ENCODE measurements at places on chromosomes 1 and 21.

DNA sequence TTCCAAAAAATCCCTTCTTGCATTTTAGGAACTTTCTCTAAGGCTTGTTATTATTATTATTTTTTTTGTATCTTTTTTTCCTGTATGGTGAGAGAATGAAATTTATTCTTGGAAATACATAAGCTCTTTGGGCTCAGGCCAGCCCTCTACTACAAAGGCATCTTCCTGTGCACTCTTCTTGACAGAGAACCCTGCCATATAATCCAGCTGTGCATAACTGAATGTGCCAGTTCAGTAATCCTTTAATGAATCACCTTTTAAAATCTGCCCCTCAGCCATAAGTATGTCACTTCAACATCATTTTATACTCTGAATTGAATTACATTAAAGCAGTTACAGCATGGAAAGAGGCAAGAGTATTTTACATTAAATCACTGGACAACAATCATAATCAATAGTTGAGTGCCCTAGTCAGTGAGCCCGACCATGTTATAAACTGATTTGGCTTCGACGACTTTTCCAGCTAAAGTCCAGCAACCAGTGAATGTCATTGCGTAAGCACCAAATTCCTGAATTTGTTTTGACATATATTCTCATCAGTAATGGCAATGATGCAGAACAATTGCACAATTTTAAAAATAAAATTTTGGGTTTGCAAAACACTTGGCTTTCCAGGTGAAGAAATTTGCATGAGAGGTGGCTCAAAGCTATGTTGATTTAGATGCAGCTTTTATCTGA is 59.2 kb upstream of the KCNK2 start:
- no peak for DNase-seq

- DNase-seq: no peak
Measured at GRCh38 chr1:222586842-222587241, 2.9 kb downstream of the TAF1A start.

DNA sequence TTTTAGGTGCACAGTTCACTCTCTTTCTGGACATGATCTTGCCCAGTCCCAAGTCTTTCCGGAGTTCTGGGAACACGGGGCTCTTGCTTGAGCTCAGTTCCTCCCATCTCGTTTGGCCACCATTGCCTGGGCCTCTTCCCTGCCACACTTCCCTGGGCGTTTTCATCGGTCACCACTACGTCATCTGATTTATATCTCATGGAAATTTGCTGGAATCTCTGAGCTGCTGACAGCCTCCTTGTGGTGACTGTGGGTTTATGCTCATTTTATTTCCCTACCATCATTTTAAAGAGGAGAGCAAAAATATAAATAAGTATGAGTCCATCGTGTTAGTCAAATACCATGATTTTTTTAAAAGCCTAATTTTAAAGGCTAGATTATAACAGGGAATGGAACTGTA is 449.1 kb upstream of the KAZN start:
- no peak for DNase-seq

DNA sequence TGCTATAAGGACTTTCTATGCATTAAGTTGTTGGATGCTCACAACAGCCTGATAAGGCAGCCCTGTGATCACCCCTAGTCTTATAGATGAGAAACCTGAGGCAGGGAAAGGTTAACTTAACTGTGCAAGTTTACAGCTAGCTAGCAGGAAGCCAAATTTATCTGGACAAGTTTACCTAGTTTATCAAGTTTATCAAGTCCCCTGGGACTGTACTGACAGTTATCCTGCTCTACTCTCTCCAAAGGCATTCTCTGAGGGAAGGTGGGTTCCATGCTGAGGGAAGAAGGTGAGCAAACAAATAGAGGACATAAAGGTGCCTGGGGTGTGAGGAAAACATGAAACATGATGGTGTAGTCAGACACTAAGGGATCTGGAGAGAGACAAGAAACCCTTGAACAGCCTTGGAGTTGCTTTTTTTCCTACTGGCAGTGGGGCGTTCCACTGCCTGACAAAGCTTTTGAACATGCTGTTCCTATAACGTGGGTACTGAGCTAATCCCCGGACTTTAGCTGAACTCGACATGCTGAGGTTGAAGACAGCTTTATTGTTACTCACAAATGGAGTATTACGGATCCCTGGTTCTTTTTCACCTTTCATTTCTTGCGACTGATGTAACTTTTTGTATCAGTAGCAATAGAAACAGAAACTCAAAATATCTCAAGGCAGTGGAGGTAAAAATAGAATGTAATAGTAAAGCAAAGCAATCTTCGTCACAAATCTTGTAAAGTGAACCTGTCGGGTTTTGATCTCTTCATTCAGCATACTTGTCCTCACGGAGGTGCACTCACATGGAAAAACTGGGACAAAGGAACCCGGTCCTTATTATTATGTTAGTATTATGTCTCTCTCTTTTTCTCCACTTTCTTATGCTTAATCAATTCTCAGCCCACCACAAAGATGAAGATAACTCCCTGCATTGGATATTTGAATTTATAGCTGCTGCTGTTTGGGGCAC is 42.4 kb upstream of the ESRRG start:
- no peak for DNase-seq

DNA sequence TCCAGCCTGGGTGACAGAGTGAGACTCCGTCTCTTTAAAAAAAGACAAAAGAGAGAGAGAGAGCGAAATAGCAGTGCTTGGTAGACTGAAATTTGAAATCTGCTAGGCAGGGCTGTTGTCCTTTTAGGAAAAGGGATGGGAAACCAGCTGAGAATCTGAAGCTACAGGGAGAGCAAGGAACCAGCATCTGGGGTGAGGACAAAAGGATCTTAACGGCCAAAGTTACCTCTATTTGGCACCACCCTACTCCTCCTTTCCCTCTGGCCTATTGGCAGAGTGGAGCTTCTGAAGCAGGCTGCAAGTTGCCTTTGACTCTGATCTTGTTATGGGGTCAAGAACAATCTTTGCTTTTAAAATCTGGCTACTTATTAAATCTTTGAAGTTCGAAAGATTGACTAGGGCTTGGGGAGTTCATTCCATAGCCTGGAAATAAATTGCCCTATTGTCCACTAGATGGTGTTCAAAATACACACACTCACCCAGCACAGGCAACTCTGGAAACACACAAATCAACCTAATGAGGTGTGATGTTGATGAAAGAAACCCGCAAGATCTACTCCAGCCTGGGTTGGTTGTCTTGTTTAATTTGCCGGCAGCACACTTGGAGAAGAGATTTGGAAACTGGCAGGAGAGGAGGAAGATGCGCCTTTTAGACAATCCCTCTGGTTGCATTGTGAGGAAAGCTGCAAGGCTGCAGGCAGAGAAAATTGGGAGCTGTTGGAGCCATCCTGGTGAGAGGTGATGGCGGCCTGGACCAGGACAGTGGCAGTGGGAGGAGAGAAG is 16.5 kb upstream of the PARP1 start:
- DNase-seq: no peak

- no peak for DNase-seq
Measured at GRCh38 chr1:25066256-25066655, 136.2 kb upstream of the RUNX3 start.

DNA sequence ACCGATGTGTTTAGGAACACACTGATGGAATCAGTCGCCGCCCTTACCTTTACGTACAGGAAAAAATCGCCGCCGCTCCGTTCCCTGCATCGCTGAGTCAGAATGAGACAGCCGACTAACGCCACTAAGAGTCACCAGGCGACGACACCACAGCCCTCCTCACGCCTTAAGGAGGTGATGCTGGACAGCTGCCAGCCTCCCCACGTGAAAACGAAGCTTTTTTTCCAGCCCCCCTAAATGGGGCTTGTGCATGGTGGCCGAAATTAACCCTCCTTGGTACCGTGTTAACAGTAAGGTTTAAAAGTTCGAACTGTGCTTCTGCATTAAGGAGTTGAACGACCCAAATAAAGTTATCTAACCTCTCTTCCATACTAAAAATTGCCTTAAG is 511 bp downstream of the DNTTIP2 start:
- DNase-seq: peak; percentile 49

GRCh38 chr21:36079010-36079649 is 9.3 kb downstream of the CBR1 start:
- DNase-seq: no peak

DNA sequence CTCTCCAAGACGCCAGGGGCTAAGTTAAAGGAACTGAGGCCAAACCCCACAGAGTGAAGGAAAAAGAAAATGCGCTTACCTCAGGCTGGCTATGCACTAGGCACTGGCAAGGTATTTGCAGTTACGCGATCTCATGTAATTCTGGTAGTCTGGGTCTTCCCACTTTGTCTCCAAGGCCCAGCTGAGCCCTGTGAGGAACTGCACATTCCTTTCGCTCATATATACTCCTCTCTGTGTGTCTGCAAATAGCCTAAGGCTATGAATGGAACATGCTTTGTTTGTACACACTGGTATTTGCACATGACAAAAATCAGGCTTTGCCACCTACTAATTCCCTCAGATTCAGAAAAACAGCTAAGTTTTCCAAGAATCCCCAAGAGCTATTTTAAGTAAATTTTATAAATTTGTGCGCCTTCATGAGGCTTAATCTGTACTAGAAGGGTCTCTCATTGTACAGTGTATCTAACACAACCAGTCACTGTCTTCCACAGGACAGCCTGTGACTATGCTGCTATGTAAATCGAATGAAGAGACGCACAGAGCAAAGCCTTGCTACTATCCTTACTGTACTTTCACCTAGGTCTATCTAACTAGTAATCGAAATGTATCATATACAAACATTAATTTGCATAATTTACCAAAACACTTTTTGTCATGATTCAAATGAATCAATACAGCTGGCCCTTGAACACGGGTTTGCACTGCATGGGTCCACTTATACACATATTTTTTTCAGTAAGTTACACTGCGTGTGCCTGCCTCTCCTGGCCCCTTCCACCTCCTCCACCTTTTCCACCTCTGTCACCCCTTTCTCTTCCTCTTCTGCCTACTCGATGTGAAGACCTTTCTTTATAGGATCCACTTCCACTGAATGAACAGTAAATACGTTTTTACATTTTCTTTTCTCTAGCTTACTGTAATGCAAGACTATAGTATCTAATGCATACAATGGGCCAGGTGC is 87.0 kb downstream of the SIPA1L2 start:
- no peak for DNase-seq

Measured in stimulated activated CD8-positive, alpha-beta memory T cell treated with anti-CD3 and anti-CD28 coated beads, Interleukin-15, amount 100 ng/mL, for 1 hour (primary cell).